Stimulated activated CD4-positive, alpha-beta T cell treated with anti-CD3 and anti-CD28 coated beads, Interleukin-2, amount 100 ng/mL, for 48 hours (primary cell): ENCODE measurements at places on chromosomes 4 and X.

- DNase-seq: no peak
Observed at GRCh38 chrX:83759872-83760271, 101.1 kb upstream of the CYLC1 start.

GRCh38 chrX:69037786-69038185 lies 127.5 kb downstream of the PJA1 start:
- no peak for DNase-seq

DNA sequence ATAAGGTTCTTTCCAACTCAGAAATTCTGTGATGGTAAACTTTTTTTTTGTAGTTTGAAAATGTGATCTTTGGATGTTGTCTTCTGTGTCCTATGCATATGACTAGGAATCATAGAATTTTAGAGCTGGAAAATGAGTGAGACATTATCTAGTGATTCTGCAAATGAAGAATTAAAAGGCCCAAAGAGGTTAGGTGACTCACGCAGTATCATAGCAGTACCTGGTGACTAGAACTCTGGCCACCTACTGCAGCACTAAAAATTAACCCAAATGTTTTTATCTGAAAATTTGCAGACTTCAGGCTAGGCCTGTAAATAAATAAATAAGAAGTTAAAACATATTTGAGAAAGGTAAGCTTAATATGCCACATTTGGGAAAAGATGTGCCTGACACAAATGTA lies 52.8 kb downstream of the NFKB1 start:
- DNase-seq: no peak

DNA sequence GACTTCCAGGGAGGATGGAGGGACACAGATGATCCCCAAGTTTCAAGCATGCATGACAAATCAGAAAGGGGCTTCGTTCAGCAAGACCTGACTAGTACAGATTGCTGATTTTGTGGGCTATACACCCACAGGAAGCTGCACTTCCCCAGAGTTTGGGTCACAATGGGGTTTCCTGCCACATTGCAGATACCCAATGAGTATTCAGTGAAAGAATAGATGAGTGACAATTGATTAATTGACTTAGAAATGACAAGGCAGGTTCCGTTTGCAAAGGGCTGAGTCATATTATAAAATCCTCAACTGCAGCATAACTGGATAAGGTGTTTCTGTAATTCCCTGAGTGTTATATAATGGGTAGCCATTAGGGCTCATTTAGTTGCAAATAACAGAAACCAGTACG lies 146.6 kb upstream of the TBL1X start:
- DNase-seq: no peak

DNA sequence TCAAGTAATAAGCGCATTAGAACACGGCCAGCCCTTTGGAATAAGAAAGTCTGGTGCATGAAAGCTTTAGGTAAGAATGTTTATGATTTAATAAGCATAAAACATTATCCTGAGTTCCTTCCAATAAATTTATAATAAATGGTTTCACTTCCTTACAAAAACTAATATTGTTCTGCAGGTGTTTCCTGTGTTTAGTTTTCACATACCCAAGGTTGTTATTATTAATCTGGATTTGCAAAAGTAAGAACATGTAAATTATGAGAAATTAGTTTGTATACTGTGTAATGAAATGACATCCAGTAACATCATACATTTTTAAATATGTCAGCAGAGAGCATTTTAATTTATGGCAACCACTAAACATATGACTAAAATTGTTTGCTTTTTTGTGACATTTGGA lies 72.1 kb downstream of the BANK1 start:
- no peak for DNase-seq

- no peak for DNase-seq
Observed at GRCh38 chr4:79173186-79173585, 152.7 kb downstream of the NAA11 start.

DNA sequence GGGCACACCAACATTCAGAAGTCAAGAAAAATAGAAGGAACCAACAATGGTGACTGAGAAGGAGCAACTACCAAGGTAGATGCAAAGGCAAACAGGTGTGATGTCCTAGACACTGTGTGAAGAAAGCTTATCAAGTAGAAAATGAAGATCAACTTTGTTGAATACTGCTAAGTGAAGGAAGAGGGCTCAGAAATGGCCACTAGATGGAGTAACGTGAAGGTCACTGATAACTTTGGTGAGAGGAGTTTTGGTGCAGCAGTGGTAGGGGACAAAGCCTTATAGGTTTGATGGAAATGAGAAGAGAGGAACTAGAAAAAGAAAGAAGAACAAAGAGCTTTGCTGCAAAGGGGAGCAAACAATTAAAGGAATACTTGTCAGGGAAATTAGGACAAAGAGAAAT lies 23.5 kb downstream of the OTC start:
- DNase-seq: no peak

DNA sequence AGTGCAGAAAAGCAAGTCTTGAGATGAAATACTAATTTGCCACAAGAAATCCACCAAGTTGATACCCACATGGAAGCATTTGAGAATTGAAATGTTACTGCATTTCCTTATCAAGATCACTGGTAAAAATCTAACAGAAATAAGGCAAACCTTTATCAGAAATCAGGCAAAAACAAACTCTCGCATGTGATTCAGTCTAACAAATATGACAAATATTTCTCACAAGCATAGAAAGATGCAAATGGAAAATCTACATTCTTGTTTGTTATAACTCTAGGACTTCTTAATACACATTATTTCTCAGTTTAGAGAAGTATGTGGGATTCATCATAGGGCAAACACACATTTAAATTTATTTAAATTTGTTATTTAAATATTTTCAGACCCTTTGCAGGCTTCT lies 52.9 kb downstream of the TXK start:
- DNase-seq: no peak

- DNase-seq: no peak
Observed at GRCh38 chrX:80223982-80224579, 196.2 kb upstream of the TENT5D start.

GRCh38 chr4:77097611-77098010 lies 21.8 kb upstream of the CCNI start:
- no peak for DNase-seq

DNA sequence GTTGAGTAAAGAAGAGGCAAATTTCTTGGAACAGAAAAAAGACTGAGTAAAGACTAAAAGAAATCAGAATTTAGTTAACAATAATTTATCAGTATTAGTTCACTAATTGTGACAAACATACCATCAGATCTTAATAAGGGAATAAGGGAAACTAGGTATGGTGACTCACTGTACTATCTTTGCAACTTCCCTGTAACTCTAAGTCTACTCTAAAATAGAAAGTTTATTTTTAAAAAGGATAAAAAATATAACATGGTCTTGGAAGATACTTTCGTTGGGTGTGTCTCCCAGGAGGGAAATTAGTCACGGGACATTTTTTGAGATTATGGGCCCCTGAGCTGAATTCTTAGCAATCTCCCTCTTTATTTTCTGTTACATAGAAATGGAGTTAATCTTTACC lies 97.3 kb downstream of the EMCN start:
- no peak for DNase-seq

DNA sequence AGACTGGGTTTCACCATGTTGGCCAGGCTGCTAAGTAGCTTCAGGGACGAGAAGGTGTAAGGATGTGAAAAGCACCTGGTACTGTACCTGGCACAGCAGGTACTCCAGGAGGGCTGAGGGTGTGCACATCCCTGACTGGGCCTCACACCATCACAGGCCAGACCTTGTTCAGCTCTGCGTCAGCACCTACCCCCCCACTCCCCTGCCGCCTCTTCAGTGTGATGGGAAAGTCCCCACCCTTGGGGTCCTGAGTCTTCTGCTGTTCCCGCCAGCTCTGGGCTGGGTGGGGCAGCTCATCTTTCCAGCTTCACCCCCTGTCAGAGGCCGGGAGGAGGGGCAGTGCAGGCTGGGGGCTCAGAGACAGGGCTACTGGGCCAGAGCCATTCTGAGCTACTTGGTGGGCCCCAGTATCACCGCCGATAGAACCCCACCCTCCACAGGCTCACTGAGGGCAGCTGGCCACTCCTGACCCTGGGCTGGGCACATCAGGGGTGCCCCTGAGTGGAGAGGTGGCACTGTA lies 6.7 kb upstream of the SH3BP2 start:
- no peak for DNase-seq

DNA sequence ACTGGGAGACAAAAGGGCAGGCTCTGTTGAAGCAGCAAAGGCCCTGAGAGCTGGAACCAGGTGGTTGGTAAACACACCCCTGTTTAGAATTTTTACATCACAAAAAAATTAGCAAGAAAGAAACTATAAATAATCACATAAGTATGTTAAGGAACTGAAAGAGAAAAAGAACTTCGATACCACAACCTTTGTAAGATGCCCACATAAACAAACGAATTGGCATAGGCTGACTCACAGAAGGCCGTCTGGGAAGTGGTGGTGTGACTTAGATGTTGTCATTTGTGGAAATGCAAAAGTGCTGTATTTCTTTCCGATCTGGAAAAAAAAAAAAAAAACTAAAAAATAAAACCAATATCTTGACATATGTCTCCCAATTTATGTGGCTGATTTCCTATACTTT lies 235.1 kb downstream of the USP46 start:
- no peak for DNase-seq

DNA sequence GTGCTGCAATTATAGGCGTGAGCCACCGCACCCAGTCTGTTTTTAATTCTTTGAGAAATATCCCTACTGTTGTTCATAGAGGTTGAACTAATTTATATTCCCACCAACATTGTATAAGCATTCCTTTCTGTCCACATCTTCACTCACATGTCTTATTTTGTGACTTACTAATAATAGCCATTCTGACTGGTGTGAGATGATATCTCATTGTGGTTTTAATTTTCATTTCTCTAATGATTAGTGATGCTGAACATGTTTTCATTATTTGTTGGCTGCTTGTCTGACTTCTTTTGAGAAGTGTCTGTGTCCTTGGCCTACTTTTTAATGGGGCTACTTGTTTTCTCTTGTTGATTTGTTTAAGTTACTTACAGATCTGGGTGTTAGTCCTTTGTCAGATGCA lies 310.9 kb upstream of the MAOA start:
- no peak for DNase-seq

- DNase-seq: no peak
Observed at GRCh38 chr4:189279188-189279587, 661.5 kb upstream of the FRG1 start.

- no peak for DNase-seq
Observed at GRCh38 chr4:4383085-4383484, 3.8 kb upstream of the NSG1 start.

GRCh38 chr4:73662709-73663546 lies 42.7 kb upstream of the RASSF6 start:
- DNase-seq: no peak

DNA sequence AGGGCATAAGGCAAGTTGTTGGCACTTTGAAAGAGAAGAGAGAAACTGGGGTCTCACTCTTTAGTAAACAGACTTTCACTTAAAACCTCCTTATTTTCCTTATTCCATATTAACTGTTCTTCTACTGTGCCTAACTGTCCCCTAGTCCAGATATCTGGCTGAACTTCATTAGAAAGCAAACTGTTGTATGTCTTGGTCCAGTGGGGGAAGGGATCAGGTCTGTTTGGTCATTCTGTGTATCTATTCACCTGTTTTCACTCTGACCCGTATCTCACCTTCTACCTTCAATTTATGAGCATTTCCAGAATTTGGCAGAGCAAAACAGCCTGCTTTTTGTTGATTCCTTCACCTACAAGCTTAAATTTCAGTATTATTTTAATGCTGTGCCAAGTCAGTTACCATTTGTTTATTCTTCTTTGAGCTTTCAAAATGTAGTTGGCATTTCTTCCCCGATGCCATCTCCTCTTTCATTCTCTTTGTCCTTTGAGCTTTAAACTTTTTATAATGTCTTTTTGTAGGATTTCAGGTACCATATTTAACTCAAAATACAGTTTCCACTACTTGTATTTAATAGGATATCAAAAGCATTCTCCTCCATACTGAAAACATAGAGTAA lies 188.6 kb upstream of the PPARGC1A start:
- no peak for DNase-seq

DNA sequence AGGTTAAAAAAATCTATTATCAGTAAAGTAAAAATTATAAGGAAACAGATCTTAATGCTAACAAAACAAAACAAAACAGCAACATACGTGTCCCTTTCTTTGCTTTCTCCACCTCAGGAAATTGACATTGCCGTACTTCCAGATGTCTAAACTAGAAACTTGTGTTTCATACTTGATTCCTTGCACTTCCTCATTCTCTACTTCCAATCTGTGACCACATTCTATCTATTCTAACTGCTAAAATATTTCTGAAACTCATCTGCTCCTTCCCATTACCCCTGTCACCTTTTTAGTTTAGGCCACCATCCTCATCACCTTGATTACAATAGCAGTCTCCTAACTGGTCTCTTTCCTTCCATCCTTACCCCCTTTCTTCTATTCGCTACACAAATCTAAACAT lies 22.5 kb upstream of the RPA4 start:
- DNase-seq: no peak

GRCh38 chr4:76920715-76921114 lies 22.8 kb upstream of the SOWAHB start:
- DNase-seq: no peak

- DNase-seq: no peak
Observed at GRCh38 chr4:99735822-99736221, 78.2 kb upstream of the C4orf54 start.

DNA sequence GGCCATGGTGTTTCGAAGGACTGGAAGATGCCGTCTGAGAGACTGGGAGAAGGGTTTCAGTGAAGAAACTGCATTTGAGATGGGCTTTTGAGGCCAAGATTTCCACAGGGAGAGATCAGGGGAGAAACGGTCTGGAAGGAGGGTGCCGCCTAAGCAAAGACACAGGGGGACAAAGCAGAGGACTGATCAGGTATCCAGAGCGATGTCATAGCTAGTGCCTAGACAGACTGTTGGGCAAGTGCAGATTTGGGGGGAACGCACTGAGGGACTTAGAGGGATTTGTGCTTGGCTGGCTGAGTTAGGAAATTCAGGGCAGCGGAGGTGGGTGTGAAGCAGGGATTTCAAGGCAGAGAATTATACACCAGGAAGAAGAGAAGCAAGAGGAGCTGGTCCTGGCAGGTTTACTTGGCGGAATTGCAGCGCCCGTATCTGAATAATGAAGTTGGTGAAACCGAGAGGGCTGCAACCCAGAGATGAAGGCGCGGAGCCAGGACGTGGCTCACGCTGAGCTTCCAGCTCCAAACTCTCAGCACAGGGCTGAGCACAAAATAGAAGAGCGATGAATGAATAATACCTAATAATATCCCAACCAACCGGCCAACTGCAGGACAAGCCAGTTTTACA lies 106.9 kb downstream of the MAML3 start:
- DNase-seq: no peak
